AG09309 (cell line): ENCODE measurements at places on chromosomes 7 and 10.

DNA sequence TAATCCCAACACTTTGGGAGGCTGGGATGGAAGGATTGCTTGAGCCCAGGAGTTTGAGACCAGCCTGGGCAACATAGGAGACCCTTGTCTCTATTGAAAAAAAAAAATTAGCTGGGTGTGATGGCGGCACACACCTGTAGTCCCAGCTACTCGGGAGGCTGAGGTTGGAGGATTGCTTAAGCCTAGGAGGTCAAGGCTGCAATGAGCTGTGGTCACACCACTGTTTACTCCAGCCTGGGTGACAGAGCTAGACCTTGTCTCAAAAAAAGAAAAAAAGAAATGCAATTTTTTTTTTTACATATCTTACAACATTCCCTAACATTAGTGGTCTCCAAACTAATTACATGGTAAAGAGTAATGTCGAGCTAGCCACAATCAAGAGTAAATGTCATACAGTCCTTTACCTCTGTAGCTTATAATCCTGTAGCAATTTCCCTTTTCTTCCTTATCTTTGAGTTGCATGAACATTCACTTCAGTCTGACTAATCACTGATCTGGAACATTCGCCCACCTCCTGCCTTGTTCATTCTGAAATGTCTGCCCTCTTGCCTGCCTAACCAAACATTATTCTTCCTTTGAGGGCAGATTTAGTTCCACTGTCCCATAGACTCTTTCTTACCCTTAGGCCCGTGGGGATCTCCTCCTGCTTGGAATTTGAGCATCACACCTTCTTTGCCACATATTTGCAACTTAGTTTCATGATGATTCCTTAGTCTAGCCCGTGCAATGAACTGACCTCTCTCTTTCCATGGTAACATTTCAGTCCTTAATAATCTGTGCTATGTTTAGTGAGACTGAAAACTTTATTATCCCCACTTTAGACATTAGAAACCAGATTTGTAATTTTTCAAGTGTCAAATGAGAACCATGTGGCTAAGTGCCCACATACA, 4.8 kb upstream of the VCL start:
- DNase-seq, result no peak

GRCh38 chr10:113991091-113991860, 52.4 kb upstream of the ADRB1 start:
- no peak for DNase-seq

GRCh38 chr10:104065748-104066147, 19.9 kb downstream of the COL17A1 start:
- DNase-seq, result no peak

- no peak for DNase-seq
Observed at GRCh38 chr7:2197436-2198155, 35.1 kb downstream of the MAD1L1 start.

DNA sequence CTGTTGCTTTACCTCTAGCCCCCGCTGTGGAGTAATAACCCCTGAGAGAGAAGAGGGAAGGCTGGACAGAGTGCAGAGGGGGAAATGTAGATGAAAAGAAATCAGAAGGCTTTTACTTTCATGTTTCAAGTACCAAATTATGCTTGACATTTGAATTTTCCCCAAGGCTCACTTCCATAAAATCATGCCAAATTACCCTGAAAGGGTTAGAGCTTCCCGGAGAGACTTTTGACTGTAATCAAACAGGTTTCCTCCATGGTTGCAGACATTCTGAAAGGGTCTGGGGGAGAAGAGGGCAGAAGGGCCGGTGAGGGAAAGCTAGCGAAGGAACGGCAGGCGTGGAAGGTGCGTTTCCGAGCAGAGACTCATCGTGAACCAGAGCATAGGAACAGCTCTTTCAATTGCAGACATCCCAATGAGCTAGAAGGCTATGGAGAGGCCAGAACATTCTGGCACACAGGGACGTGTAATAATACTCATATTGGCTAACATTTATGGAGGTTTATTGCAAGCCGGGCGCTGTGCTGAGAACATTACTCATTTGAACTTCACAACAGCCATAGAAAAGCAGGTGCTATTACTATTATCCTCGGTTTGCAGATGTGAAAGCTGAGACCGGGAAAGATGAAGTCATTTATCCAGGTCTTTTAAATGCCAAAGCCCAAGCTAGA, 620.8 kb upstream of the AUTS2 start:
- DNase-seq, result no peak

DNA sequence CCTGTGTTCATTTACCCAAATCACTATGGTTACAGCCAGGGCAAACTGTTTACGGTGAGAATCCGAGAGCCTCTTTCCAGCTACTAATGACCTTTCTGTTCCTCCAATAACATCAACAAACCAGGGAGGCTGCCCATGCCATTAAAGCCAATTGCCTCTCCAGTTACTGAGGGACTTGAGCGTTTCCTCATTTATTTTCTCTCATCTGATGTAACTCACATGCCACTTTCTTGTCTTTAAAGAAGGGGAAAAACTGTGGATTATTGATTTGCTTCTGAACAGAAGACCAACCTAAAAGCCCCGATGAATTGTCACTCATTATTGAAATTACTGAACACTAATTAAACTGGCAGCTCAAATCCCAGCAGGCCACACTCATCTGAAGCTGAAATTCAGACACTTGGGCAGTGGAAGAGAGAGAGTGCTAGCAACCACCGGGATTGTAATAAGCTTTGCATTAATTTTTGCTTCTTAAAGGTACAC, 595.8 kb upstream of the MKI67 start:
- DNase-seq, result no peak

GRCh38 chr10:68088740-68089139, 13.7 kb upstream of the HERC4 start:
- no peak for DNase-seq

- no peak for DNase-seq
Observed at GRCh38 chr7:65910237-65910636, 37.4 kb downstream of the VKORC1L1 start.

- DNase-seq, result no peak
Observed at GRCh38 chr10:114010316-114010715, 33.4 kb upstream of the ADRB1 start.

- DNase-seq, result no peak
Observed at GRCh38 chr10:11754620-11755019, 12.4 kb downstream of the ECHDC3 start.

- DNase-seq, result peak; percentile 54
Observed at GRCh38 chr10:58734116-58734515, 221.4 kb downstream of the BICC1 start.

DNA sequence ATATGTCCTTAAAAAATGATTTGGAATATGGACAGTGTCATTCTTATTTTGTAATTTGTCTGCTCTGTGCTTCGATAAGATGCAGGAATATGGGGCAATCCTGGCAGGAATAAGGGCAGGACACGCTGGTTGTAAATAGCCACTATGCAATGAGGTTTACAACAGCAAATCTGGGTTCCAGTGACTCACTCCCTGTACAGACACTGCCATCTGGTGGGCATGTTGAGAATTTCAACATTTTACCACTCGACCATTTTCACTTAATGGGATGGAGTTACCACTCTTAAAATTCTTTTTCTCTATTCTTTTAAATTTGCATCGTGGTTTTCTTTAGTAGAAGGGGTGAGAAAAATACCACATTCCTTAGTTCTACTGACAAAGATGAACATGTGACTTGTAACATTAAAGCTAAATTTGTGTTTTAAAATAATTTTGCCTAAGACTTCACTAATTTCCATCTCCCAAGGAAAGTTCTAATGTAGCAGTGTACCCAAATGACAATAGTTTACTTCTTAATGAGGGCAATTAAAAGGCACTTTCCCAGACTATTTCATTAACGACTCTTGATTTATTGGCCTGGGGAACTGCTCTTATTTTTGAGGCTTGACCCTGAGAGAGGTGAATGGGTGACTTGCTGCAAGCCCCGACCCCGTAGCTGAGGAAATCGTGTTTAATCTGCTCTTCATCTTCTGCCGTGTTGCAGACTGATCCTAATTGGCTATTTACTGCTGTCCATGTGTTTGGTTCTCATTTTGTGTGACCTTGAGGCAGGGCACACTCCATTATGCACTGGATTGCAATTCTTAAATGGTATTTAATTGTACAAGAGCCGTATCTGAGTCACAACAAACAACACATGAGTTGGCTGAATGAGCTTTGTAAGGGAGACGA, 173.6 kb upstream of the IMMP2L start:
- DNase-seq, result peak; percentile 53

DNA sequence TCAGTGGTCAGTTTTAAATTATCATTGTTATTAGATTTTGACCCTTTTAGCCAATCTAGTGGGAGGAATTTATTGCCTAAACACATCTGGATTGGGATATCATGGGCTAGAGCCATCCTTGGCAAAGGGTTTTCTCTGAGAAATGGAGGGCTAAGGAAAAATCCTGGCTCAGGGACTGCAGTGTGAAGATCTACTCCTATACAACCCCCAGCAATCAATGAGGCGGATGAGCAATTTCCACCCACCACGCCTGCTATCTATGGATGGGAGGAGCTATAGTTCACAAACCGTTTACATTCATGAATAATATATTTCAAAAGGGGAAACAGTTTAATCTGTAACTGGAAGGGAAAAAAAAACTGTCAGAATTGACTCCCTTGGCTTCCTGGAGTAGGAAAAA, 2.7 kb downstream of the CAV1 start:
- DNase-seq, result no peak

DNA sequence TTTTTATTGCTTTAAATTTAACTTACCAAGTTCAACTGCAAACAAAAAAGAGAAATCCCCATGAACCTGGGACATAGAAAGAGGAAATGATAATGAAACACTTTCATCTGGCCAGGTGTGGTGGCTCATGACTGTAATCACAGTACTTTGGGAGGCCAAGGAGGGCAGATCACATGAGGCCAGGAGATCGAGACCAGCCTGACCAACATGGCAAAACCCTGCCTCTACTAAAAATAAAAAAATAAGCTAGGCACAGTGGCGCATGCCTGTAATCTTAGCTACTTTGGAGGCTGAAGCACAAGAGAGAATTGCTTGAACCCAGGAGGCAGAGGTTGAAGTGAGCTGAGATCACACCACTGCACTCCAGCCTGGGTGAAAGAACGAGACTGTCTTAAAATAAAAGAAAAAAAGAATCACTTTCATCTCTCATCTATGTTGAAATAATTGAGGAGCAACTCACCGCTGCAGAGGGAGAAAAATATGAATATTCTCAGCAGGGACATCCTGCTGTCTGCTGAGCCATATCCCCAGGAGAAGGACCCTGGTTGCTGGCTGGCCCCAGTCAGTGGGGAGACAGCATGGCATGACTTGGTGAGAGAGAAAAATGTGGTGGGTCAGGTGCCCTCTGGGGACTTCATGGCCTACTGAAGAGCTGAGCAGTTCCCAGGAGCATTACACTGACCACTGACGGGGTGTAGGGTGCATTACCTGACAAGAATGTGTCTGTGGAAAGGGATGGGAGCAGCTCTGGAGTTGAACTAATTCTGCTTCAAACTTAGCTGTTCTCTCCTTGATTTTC, 22.8 kb upstream of the TARP start:
- no peak for DNase-seq

DNA sequence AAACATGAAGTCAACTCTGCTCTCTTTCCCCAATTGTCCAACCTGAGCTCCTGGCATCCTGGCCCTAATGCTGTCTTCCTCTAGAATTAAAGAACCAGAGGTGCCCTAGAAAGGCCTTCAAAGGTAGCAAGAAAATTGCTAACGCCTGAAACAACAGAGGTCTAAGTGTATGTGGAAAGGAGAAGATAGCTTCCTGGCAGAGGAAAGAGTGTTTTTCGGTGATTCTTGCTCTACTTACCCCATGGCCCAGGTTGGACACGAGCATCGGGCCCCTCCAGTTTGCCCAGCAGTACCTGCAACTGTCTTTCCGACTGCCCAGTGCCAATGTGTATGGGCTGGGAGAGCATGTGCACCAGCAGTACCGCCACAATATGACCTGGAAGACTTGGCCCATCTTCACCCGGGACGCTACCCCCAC, 22.2 kb downstream of the MGAM2 start:
- DNase-seq, result no peak

DNA sequence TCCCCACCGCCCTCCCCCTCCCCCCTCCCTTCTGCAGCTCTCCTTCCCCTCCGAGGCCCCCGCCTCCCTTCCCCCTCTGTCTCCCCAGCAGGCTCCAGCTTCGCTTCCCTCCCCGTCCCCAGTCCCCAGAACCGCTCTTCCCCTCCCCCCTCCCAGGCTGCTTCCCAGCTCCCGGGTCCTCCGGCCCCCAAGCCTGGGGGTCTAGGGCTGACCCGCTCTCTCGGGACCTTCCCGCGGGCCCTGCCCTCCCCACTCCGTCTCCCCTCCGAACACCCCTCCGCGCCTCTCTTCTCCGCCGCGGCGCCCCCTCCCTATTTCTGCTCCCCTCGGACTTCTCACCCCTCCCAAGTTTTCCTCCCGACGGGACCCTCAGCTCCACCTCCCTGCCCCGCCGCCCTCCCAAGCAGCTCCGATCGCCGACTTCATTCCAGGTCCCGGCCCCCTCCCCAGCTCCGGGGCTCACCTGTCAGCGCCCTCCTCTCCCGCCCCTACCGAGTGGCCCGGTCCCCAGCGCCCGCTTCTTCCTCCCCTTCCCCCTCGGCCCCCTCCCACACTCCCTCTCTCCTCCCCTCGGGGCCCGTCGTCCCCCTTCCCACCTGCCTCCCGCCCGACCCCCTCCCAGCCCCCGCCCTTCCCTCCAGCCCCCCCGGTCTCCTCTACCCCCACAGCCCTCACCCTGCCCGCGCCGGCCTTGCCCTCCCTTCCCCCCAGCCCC, 990 bp downstream of the ZNF467 start:
- no peak for DNase-seq

GRCh38 chr7:57482-58255, 134.7 kb upstream of the FAM20C start:
- DNase-seq, result no peak

- DNase-seq, result no peak
Observed at GRCh38 chr7:16063716-16064675, 357.3 kb downstream of the CRPPA start.
